ENCODE measurements at places on chromosomes 11 and 22.

- peak; percentile 84 for DNase-seq
These were observed 2.9 kb upstream of the ARFGAP2 start for GRCh38 chr11:47179655-47179991.

DNA sequence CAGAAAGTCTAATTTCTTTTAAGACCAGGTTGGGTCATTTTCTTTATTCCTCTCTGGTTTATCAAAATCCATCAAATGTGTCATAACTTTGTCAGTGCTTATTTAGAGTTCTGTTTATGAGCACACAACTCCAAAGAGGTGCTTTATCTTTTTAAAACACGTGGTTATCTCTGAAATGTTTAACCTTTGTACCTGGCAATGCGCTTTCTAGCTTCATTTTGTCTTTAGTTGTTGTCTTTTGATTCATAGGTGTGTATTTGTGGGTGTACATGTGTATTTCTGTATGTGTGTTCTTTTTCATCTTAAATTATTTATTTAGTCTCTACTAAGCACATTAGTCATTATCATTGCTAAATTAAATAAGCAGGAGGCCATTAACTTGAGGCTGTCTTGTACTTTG is 251.4 kb downstream of the JRKL start:
- DNase-seq: no peak

DNA sequence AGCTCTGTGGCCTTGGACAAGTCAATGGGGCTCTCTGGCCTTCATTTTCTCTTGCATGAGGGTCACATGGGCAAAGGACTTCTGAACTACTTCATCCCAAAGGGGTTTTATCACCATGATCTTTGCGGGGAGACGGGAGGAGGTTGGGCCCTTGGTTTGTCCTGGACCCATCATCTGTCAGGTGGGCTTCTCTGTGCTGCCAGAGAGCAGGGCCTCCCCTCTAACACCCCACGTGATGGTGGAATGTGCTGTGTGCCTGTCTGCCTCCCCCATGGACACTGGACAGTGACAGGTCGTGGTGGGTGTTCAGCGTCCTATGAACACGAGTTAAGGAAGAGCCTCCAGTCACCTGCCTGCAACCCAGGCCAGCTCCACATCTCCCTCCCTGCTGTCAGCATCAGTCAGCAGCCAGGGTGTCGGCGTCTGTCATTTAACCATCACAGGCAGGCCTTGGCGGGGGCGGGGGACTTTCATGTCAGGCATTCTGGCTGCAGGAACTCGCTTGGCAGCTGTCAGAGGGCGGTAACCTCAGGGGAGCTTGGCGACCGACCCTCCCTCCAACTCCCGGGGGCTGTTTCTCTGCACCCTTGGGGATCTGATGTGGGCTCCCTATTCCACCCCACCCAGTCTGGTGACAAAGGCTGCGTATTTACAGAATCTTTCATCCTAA is 2.6 kb upstream of the SUN2 start:
- peak; percentile 60 for DNase-seq

DNA sequence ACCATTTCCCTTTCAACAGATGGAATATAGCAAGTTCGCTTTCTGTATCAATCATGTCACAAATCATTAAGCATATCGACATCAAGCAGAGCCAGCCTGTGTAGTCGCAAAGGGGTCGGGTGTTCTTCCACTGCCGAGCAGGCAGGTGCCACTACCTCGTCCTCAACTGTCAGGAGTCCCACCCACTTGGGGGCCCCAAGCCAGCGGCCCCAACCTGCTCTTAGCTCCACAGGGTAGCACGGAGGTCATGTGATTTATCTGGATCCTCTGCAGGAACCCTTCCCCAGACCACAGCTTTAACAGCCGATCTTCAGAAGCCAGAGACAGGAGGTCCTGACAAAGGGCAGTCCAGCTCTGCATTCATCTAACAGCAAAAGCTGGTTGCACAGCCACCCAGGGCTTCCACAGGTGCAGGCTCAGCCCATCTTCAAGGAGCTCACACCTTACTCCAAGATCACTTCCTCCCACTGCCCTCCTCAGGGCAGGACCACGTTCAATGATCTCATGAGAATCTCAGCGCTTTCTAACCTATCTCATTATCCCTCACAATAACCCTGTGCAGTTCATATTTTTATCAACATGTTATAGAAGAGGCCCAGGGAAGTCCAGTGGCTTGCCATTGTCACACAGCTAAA is 110.2 kb downstream of the TRIM29 start:
- no peak for DNase-seq

DNA sequence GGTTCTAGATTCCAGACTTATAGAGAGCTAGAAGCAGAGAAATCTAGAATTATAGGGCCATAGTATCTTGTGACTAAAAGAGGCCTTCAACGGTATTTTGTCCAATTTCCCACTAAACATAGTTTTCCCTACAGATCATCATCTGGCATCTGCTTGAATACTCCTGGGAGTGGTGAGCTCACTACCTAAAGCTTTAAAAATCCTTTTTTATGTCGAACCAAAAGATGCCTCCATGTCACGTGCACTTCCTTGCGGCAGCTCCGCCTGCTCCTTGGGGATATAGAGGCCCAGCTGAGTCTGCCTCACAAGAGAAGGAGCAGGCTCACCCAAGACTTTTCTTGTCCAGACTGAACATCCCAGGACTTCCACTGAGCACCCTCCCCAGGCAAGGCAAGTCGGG is 4.3 kb upstream of the MB start:
- no peak for DNase-seq

GRCh38 chr11:63868399-63869064 is 29.6 kb downstream of the MARK2 start:
- no peak for DNase-seq

DNA sequence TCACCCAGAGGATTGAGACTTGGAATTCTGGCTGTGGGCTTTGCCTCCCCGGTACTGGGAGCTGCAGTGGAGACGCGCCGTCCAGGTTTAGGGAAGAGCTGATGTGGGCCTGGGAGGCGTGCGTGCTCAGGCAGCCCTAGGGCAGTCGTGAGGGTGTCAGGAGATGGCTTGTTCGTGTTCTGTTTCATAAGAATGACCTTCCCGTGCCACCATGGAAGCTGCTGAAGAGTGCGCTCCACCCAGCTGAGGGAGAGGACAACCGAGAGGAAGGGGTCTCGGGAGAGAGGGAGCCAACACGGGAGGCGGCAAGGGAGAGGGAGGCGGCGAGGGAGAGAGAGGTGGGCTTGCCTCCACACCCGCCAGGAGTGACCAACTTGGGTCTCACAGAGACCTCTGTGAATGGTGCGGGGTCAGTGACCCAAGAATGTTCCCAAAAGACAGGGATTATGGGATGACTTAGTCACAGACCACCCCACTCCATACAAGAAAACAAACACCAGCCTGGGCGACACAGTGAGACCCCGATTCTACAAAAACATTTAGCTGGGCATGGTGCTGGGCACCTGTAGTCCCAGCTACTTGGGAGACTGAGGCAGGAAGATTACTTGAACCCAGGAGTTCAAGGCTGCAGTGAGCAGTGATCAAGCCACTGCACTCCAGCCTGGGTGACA is 14.7 kb upstream of the TRMU start:
- no peak for DNase-seq

GRCh38 chr11:26247340-26247739 is 84.6 kb upstream of the ANO3 start:
- DNase-seq: no peak

DNA sequence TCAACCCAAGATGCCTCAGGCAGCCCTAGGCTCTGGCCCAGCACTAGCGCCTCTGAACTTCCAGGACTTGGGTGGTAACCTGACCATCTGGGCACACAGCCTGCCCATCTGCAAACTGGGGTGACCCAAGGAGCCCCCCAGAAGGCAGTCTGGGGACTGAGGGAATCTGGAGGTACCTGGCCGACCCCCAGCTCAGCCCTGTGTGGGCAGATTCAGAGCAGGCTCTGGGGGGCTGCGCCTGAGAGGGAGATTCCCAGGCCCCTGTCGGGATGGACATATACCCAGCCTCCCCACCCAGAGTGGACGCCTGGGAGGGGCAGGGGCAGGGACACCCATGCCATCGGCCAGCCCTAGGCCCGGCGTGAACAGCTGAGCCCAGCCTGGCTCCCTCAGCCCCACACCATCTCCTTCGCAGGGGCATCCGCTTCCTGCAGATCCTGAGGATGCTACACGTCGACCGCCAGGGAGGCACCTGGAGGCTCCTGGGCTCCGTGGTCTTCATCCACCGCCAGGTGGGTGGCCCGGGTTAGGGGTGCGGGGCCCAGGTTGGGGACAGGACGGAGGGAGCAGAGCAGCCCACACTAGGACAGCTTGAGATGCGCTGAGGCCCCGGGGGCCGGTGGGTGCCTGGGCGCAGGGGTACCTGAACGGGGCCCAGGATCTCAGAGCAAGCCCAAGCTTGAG is 126.9 kb downstream of the KCNQ1 start:
- DNase-seq: no peak

- no peak for DNase-seq
These were observed at the start of gene MPEG1 for GRCh38 chr11:59212744-59213631. TSS of gene MPEG1 (minus strand) at chr11:59212927. CDS start at chr11:59212865, 62 bp downstream.

DNA sequence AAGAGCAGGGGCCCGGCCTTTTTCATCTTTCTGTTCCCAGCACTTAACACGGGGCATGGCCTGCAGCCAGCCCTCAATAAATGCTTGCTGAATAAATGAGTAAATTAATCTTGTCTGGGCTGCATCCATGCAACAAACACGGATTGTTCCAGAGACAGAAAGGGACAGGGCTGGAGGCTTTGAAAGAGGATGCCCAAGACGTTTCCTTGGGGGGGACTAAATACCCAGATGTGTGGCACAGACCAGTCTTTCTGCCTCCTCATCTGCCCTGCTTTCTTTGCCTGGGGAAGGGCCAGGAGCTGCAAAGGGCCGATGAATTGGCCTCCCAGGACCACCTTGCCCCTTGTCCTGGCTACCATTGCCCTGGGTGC is 40.4 kb downstream of the SHISAL1 start:
- DNase-seq: no peak

DNA sequence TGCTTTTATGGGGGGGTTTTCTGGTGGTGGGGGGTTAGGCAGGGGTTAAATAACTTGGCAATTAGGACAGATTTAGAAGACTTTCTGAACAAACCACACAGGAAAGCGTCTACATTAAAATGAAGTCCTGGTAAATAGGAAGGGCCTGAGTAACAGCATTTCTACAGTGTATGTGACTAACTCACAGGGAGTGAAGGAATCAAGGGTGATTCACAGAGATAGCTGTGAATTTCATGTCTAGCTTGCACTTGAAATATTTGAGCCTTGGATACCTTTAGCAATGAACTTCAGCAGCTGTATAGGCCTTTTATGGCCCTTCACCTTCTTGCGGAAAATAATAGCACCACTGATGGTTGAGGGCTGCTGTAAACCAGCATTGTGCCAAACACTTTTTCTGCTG is 26.1 kb upstream of the LDHA start:
- DNase-seq: no peak

GRCh38 chr11:10005955-10006525 is 288.0 kb downstream of the SBF2 start:
- DNase-seq: no peak

- DNase-seq: no peak
These were observed 104.7 kb downstream of the KCNQ1 start for GRCh38 chr11:2549491-2549875.

GRCh38 chr11:46335890-46336562 is 11.2 kb upstream of the DGKZ start:
- no peak for DNase-seq

DNA sequence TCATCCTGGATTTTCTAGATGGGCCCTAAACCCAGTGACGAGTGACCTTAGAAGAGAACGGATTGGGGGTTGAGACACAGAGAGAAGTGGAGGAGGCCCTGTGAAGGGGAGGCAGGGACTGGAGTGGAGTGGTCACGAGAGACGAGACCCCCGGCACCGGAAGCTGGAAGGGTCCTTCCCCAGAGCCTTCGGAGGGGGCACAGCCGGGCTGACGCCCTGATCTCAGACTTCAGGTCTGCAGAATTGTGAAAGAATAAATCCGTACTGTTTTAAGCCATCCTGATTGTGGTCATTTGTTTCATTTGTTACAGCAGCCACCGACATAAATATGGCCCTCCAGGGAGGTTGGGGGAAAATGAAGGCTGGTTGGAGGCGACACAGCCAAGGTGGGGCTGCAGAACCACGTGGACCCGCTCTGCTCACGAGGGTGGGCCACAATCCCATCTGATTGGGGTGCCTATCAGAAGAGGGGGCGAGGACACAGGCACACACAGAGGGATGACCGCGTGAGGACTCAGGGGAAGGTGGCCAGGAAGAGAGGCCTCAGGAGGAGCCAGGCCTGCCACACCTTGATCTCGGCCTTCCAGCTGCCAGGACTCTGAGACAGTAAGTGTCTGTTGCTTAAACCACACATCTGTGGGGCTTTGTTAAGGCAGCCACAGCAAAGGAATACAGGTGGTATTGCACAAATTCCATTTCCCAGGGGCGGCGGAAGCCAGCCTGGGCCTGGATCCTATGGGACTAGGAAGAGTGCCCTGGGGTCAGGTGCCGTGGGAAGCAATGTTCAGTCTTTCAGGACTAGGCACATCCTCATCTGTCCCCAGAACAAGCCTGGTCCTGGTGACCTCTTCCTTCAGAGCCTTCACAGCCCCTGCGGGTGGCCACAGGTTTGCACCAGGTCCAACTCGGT is 73.3 kb upstream of the SHANK2 start:
- DNase-seq: no peak

DNA sequence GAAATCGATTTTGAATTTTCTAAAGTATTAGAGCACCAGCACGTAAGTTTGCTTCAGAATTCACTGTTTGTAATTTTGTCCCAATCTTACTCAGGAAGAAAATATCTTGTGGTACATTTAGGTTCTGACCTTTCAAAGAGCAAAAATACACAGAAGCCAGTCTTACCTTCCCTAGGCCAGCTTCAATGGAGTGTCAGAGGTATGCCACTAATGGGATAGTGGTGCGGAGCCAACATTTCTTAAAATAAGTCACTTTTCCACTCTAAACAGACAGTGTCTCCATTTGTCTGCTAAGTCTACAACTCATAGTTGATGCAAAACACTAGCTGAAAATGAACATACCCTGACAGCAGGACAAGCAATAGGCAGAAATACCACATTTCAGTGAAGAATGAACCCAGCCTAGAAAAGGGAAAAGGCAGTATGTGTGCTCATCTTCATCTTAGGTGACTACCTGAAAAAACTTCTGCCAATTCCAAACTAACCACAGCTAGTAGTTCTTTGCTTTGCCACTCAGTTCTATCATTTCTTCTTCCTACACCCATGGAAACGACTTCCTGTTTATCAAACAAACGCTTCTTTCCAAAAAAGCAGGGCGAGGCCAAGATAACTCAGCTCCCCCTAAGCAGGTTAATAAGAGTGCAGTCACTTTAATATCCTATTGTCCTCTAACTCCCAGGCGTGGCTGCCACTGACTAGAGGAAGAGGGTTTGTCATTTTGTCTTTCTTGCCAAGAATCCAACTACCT is 94.0 kb upstream of the APOA1 start:
- DNase-seq: no peak

- no peak for DNase-seq
These were observed 8.4 kb downstream of the FAM83F start for GRCh38 chr22:40002935-40003715.

DNA sequence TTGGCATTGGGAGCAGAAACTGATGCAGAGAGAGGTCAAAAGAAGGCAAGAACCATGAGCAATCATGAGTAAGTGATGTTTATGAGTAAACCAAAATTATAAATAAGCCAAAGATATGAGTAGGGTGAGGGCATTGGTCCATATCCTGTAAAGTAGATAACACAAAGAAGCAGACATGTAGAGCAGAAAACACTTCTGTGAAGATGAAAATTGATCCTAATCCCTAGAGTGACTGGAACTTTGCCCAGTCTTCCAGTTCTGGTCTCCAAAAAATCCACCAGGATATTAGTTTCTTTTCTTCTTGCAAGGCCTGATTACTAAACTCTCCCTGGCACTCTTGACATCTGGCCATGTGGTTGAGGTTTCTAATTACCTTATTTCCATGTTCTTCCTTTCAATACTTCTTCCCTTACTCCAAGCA is 13.7 kb upstream of the DRD2 start:
- no peak for DNase-seq

GRCh38 chr11:117792992-117793391 is 4.0 kb downstream of the DSCAML1 start:
- no peak for DNase-seq
